ENCODE measurements at places on chromosomes 3 and 15.

- no peak for DNase-seq
Measured at GRCh38 chr15:95076678-95076990, 845.3 kb downstream of the MCTP2 start.

GRCh38 chr15:70430069-70430468 lies 332.4 kb upstream of the TLE3 start:
- no peak for DNase-seq

- DNase-seq: no peak
Measured at GRCh38 chr3:24316887-24317383, 177.7 kb downstream of the THRB start.

- DNase-seq: no peak
Measured at GRCh38 chr3:179147514-179147872, 664 bp upstream of the PIK3CA start.

DNA sequence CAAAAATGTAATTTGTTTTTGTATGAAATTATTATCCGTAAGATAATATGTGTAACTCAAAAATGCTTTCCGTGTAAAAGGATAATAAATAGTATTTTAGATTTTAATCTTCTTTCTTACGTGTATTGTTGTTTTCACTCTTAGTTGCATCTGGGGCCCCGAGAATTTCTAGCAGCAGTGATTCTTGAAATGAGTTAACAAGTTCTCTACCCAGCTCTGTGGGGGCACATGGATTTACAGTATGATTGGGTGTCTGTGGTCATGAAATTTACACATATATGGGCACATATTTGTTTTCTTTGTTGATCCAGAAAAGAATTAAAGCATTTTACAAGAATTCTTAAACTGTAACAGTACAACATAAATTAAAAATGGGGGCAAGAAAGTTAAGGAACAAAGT lies 145.9 kb upstream of the LRRFIP2 start:
- DNase-seq: no peak
